Large intestine (tissue), 12 donors: ENCODE measurements at places on chromosomes 4 and X.

DNA sequence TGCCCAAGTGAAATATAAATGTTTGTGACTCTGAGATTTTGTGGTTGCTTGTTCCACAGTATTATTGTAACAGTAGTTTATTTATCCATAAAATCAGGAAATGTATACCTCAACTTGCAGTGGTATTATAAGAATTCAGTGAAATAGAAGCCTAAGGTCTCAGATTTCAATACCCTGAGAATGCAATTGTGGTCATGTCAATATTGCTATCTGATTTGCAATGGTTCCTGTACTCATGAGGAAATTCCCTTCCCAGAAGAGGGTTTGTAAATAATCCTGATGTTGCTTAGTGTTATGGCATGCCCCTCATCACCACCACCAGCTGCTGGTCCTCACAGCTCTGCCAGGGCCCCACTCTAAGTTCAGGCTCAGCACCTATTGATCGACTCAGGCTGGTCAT lies 67.8 kb downstream of the SLC34A2 start:
- no peak for DNase-seq

GRCh38 chrX:12065251-12065650 lies 73.0 kb upstream of the FRMPD4 start:
- no peak for DNase-seq

- DNase-seq = no peak
These were observed 2.4 kb downstream of the CHST7 start for GRCh38 chrX:46575991-46576392.

DNA sequence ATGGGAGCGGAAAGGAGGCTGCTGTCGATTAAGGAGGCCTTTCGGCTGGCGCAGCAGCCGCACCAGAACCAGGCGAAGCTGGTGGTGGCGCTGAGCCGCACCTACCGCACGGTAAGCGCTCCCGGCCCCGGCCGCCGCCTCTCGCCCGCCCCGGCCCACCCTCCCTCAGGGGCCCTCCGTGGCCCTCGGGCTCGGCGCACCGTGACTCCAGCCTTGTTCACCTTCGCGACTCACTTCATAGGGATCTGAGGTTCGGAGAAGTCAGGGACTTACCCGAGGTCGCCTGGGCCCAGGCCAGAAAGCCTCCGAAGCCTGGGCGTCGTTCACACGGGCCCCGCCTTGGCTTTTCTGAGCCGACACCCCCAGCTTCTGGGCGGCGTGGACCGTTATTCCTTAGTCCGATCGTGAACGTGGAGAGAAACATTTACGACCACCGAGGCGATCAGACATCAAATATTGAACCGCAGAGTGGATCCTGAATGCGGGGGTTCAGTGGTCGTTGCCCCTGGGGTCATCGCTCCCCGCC lies 362 bp downstream of the NCAPG start:
- peak; percentile 8 for DNase-seq

DNA sequence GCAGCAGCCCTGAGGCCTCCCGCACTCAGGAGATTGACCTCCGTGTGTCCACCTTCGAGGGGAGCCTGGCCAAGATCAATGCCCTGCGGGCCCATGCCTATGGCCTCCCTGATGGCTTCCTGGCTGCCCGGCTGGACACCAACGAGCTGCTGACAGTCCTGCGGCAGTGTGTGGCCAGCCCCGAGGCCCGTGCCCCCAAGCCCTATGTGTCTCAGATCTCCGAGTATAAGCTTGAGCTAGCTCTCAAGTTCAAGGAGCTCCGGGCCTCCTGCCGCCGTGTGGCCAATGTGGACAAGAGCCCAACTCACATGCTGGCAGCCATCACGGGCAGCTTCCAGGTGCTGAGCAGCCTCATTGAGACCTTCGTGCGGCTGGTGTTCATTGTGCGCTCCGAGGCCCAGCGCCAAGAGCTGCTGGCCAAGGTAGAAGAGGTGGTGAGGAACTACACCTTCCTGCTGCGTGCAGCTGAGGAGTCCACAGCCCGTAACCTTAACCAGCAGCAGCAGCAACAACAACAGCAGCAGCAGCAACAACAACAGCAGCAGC lies 25.5 kb upstream of the PRPS1 start:
- DNase-seq = no peak

GRCh38 chrX:17183566-17183965 lies 191.4 kb upstream of the NHS start:
- DNase-seq = no peak

DNA sequence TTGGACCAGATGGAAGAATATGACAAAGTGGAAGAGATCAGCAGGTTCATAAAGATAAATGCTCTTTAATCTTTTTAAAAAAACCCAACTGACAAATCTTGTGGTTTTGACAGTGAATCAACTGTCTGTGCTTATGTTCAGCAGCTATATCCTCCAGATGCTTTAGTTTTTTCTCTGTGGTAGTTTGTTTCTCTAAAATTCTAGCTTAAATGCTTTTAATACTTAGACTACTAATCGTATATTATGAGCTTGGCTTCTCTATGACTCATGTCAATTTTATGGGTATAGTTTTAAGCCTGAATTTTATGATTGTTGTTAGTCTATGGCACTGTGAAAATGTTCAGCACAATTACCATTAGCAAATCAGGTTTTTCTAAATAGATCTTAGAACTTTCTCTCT lies 12.9 kb downstream of the HHIP start:
- no peak for DNase-seq

GRCh38 chr4:4302001-4302400 lies 11.9 kb downstream of the ZBTB49 start:
- DNase-seq = no peak

DNA sequence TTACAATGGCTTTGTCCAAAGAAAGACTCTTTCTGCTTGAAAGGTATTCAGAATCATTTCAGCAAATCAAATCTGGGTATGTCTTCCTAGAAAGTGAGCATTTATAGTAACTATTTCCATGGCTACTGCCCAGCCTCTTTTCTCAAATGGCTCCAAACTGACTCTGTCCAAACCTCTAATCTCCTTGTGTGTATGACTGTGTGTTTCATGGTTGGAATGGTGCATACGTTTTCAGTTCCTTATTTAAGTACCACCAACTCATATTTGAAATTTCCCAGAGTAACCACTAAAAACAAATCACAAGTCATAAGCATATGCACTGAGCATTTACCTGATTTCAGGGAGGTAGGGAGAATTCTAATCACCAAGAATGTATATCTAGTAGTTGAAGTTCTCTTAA lies 106.0 kb downstream of the TMEM144 start:
- DNase-seq = no peak

DNA sequence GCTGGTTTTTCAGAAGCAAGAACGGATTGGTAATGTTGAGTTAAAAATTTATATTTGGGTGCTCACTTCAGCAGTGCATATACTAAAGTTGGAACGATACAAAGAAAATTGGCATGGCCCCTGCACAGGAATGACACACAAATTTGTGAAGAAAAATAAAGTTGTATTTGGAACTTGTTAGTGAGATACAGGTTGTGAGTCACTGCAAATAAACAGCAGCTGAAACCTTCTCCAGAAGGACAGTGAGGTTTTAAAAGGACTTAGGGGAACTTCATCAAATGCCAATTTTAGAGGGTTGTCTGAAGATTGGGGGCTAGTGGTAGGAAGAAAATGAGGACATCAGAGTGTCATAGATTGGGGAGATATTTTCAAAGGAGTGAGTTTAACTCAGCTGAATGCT lies 79.7 kb upstream of the ELOVL6 start:
- no peak for DNase-seq
